ENCODE measurements at places on chromosomes 6 and 20.

DNA sequence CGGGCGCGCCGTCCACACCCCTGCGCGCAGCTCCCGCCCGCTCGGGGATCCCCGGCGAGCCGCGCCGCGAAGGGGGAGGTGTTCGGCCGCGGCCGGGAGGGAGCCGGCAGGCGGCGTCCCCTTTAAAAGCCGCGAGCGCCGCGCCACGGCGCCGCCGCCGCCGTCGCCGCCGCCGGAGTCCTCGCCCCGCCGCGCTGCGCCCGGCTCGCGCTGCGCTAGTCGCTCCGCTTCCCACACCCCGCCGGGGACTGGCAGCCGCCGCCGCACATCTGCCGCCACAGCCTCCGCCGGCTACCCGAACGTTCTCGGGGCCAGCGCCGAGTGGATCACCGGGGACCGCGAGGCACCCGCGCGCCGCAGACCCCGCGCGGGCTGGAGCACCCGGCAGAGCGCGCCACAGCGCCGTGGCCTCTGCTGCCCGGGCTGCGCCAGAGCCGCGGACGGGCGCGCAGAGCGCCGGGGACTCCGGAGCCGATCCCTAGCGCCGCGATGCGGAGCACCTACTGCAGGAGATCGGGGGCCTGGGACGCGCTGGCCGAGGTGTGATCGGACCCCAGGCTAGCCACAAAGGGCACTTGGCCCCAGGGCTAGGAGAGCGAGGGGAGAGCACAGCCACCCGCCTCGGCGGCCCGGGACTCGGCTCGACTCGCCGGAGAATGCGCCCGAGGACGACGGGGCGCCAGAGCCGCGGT is at the start of gene BMP2:
BMP2 (plus strand) TSS at position 151 of the 692 bp plus-strand sequence. CDS start 2,441 bp downstream, outside the sequence.
- DNase-seq = no peak

- DNase-seq = no peak
Observed at GRCh38 chr6:48073976-48074767, 36.8 kb downstream of the PTCHD4 start.

- no peak for DNase-seq
Observed at GRCh38 chr6:108806171-108806570, 42.1 kb upstream of the ARMC2 start.

DNA sequence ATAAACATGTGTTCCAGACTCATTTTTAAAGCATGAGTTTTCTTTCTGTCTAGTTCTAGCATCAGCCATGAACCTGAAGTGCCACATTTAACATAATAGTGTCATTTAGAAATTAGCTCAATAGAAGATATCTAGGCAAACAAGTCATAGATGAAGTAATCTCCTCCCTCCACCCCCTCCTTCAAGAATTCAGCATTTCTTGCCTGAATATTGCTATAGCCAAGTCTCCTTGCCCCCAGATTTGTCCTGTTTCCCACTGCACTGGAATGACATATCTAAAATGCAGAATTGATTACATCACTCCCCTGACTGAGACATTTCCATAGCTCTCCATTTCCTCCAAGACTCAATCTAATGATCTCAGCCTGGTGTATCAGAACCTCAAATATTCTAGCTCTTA is 134.9 kb upstream of the BACH2 start:
- no peak for DNase-seq
